ENCODE measurements at places on chromosomes 6 and 20. TPM values are rescaled to one million over a fixed set of nuclear protein-coding genes. Genes with fewer than 3 reads are reported as not detected.

Gene RBPJL
- not detected for total RNA-seq

Gene APOBEC2
- total RNA-seq, result not detected

Gene CALHM6
- 1.5 TPM for total RNA-seq

Gene GLP1R
- total RNA-seq, result not detected

Gene HTR1E
- not detected for total RNA-seq

Gene SAMD5
- total RNA-seq, result 0.85 TPM

Data from smooth muscle cell of the pulmonary artery (primary cell).